ENCODE measurements at places on chromosomes 4 and X.

DNA sequence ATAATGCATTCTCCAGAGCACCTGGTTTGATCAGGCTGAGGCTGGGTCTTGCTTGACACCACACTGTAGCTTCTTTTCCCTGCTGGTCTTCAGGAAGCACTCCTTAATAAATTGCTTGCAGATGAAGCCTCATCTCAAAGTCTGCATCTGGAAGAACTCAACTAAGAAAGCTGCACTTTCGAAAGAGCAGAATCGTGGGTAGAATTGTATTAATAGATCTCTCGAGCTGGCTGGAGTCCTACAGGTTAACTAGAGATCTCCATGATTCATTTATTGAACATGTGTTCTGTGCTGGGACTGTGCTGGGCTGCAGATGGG lies 152.7 kb downstream of the STK32B start:
- no peak for DNase-seq

GRCh38 chr4:17662694-17663093 lies 48.3 kb downstream of the MED28 start:
- DNase-seq = no peak

- peak; percentile 33 for DNase-seq
Observed at GRCh38 chr4:110287130-110287529, 88.7 kb upstream of the ELOVL6 start.

DNA sequence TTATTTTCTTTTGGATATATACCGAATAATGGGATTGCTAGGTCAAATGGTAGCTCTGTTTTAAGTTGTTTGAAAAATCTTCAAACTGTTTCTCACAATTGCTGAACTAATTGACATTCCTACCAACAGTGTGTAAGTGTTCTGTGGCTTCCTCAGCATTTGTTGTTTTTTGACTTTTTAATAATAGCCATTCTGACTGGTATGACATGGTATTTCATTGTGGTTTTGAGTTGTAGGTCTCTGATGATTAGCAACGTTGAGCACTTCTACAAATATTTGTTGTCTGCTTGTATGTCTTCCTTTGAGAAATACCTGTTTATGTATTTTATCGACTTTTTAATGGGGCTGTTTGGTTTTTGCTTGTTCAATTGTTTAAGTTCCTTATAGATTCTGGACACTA lies 680.1 kb upstream of the GRIA3 start:
- DNase-seq = no peak

GRCh38 chrX:44063606-44064005 lies 90.4 kb upstream of the NDP start:
- DNase-seq = no peak

GRCh38 chr4:123380728-123381716 lies 15.6 kb upstream of the SPRY1 start:
- no peak for DNase-seq

DNA sequence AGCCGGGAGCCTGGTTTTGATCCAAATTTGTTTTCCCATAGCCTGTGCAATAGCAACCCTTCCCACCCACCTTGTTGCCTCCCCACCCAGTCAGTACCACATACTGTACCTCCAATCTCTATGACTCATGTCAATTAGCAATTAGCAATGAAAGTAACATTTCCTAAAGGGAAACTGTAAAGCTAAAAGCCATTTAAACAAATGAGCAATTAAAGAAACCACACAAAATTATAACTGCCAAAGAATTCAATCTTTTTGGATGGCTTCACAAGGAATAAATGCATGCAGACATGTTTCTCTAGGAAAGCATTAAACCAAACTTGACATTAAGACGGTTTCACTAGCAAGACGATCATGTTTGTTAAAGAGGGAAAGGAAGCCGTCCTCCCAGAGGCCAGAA lies 169.0 kb upstream of the MAP3K15 start:
- DNase-seq = no peak

DNA sequence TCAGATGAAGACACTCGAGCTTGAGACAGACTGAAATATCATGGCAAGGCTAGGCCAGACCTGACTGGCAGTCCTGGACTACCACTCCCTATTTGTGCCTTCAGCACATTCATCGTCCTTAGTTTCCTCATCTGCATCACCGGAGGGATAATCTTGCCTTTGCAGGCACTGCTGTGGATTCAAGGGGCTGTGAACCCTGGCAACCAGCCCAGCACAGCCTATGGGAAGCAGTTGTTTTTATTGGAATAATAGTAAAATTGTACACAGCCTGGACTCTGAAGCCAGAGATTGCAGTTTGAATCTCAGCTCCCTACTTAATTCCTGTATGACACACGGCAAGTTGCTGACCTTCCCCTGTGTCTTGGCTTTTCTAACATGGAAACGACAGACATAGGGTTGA lies 161.0 kb downstream of the NSUN7 start:
- no peak for DNase-seq

- peak; percentile 29 for DNase-seq
Observed at GRCh38 chrX:124362072-124362471, 15.7 kb downstream of the SH2D1A start.

GRCh38 chr4:158056689-158057245 lies 116.1 kb downstream of the GASK1B start:
- no peak for DNase-seq

DNA sequence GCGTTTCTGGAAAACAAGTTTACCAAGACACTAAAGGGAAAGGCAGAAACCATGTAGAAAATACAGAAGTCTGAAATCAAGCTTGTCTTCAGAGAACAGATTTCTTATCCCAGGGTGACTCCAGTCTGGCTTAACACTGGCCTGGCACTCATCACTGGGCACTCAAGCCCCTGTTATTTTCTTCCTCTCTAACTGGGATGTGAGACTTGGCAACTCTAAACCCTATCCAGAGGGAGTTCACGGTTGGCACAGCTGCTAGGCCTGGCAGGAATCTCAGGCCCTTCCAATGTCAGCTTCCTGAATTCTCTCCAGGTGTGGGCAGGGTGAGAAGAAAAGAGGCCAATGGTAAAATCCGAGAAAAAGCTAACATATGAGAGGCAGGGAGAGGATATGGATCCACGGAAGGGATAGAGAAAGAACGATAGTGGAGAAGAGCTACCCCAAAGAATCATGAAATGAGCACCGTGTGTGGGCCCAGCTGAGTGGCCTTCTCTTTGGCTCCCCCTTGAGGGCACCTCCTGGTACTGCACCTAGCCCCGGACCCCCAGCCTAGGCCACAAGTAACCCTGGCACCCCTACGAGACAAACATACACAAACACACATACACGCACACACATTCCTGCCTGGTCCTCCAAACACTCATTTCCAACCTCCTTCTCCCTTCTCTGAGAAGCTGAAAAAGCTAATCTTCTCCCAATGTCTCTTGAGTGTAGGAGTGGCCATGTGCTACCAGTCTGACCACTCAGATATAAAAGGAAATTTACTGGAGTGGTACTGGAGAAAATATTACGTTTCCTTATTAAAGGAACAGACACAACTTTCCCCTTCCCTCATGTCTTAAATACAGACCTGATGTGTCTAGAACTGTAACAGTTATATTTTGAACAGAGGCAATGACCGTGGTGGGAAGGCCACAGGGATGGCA lies 16.6 kb upstream of the PTCHD1 start:
- peak; percentile 35 for DNase-seq

DNA sequence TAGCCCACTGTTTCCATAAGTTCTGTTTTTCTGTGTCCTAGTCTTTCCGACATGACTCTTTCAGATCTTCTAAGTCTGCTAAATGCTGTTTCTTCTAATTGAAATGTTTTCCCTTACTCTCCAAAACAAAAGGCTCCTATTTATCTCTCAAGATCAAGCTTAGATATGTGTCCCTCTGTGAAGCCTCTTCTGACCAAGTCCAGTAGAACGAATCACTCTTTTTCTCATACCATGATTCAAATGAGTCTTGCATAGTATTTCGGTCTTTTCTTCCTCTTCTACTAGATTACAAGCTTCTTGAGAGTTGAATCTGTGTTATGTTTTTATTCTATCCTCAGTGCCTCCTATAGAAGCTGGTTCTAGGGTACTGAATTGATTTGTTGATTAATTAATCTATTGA lies 45.3 kb upstream of the PRDM8 start:
- no peak for DNase-seq

DNA sequence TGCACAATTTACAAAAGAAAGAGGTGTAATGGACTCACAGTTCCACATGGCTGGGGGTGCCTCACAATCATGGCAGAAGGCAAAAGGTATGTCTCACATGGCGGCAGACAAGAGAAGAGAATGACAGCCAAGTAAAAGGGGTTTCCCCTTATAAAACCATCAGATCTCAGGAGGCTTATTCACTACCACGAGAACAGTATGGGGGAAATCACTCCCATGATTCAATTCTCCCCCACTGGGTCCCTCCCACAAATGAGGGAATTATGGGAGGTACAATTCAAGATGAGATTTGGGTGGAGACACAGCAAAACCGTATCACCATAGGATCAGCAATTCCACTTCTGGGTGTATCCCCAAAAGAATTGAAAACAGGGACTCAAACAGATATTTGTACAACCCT lies 97.5 kb upstream of the STX18 start:
- DNase-seq = no peak

GRCh38 chr4:102574317-102574716 lies 73.2 kb downstream of the NFKB1 start:
- no peak for DNase-seq

GRCh38 chrX:3312109-3312508 lies 34.3 kb downstream of the MXRA5 start:
- no peak for DNase-seq

DNA sequence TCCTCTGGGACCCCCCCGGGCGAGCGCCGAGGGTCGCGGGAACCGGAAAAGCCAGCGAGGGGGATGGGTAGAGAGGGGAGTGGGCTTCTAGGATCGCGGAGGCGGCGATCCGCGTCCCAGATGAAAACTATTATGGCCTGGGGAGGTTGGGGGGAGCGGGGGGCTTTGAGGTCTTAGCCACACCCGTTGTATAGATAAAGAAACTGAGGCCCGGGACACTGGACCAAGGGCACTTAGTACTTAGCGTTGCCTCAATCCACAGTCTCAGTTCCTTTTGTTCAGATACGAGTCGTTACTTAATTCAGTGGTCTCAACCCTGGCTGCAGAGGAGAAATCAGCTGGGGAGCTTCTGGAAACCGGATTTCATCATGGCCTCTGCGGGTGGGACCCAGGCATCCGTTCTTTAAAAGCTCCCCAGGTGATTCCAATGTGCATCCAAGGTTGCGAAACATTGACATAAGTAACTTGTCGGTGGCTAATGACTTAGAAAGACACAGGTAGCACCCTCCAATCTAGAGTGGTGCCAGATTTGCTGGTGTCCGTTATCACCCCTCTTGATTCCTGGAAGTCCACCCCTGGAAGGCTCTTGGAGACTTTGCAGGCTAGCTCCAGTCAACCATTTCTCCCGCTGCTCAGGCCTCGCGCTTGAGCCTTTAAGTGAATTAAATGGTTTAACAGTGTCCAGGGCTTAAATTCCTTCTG lies 90.7 kb downstream of the GEMIN8 start:
- no peak for DNase-seq

- DNase-seq = no peak
Observed at GRCh38 chr4:87011340-87012034, 76.7 kb downstream of the AFF1 start.

GRCh38 chrX:39592776-39593175 lies 505.0 kb downstream of the BCOR start:
- DNase-seq = no peak

- no peak for DNase-seq
Observed at GRCh38 chr4:47061435-47061834, 30.1 kb downstream of the GABRB1 start.

- no peak for DNase-seq
Observed at GRCh38 chr4:100466501-100466900, 51.3 kb downstream of the EMCN start.

- no peak for DNase-seq
Observed at GRCh38 chr4:44421330-44422065, 27.1 kb downstream of the KCTD8 start.

GRCh38 chrX:27680726-27681125 lies 90.6 kb downstream of the DCAF8L2 start:
- no peak for DNase-seq

DNA sequence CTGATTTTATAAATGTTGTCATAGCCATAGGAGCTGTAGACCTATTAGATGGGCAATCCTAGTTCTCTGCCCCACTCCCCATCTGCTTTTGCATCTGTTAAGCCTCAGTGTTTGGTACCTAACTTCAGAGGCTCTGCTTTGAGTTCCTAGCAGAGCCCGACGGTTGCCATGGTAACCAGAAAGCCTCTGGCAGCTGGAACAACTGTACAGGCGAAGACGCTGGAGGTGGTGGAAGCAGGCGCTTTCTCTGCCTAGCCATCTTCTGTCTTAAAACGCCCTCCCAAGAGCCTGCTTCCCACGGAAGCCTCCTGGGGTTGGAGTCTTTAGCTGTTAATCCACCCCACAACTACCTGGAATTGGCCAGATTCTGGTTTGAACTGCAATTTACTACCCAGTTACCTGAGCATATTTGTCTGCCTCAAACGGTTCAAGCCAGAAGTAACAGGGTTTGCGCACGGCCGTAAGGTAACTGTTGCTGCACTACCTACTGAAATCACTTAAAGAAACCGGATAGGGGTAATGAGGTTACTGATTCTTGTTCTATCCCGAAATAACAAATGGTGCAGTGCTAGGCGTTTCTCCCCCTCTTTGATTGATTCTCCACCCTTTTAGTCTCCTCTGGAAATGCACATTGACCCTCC lies 1.0 kb upstream of the GABRG1 start:
- DNase-seq = no peak

DNA sequence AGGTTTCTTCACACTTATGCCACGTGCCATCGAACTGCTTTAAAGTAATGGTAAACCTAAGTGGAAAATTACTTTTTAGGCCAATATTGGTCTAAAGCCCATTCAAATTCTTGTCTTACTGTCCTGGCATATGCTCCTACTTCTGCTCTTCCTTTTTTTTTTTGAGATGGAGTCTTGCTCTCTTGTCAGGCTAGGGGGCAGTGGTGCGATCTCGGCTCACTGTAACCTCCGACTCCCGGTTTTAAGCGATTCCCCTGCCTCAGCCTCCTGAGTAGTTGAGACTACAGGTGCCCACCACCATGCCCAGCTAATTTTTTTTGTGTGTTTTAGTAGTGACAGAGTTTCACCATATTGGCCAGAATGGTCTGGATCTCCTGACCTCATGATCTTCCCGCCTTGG lies 129.0 kb upstream of the TECRL start:
- DNase-seq = no peak

- no peak for DNase-seq
Observed at GRCh38 chr4:74118600-74119338, 19.8 kb upstream of the CXCL2 start.

DNA sequence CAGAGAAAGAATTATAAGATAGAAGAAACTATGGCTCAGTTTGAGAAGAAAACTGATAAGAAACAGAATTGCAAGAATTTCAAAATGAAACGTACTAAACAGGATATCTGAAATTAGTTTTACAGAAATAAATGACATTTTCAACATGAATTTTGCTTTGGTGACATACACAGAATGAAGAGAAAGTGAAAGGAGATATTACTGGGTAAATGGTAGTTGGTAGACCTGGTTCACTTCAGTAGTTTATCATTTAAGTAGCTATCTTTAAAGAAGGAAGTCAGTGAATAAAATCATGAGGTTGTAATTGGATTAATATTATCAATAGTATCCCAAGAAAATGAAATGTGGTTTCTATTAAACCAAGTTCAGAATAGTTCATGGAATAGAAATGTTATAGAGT lies 395.5 kb upstream of the SMIM31 start:
- DNase-seq = no peak

GRCh38 chr4:8591114-8591513 lies 1.5 kb upstream of the CPZ start:
- no peak for DNase-seq

Data from stimulated activated CD4-positive, alpha-beta T cell treated with anti-CD3 and anti-CD28 coated beads, Interleukin-15, amount 100 ng/mL, for 24 hours (primary cell).